ENCODE measurements at places on chromosomes 1 and 21. TPM values are rescaled to one million over a fixed set of nuclear protein-coding genes. Genes with fewer than 3 reads are reported as not detected.

Gene PAPPA2
- total RNA-seq: 4.1 TPM

DNA sequence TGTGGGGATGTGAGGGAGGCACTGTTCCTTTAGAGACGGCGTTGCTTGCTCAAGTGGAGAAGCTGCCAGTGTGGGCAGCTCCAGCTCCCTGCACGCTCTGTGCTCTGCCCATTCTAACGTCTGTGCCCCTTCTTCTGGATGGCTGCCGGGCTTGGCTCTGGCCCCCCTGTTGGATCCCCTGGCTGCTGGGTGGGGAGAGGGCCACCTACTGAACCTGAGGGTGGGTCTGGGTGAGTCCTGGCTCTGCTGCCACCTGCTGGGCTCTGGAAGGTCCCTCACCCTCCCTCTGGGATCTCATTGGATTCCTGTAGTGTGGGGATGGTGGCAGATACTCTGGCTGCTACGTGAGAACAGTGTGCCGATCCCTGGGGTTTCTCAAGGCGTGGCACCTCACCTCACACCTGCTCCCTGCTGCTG, 5.0 kb downstream of the PFKL start:
- H3K4me1 ChIP-seq: peaks cover 2% of the 10 kb centered on the region
- DNase-seq: peak; percentile 46
- peaks cover 2% of the 10 kb centered on the region for H3K36me3 ChIP-seq
- H3K27me3 ChIP-seq: no peaks in the 10 kb centered on the region

DNA sequence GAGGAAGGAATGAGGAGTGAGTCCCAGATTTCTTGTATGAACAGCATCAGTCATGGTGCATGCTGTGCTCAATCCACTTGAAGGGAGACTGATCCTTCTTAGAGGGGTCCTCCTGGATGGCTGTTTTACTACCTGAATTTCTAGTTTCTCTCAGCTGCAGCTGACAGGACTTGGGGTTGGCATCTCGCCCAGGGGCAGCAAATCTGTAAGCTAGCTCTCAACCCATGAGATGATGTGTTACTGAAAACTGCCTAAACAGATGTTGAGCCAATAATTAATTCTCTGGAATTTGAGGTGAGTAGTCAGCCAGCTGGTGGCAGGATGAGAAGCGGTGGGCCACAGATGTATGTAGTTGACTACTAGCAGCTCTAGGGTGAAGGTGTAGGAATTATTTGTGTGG, 19.6 kb downstream of the BACH1 start:
- H3K4me3 ChIP-seq: no peak overlapping the region
- peaks cover 5% of the 10 kb centered on the region for H3K36me3 ChIP-seq
- peaks cover 6% of the 10 kb centered on the region for H3K4me1 ChIP-seq
- H3K27me3 ChIP-seq: no peaks in the 10 kb centered on the region

GRCh38 chr1:19346026-19346425, 33.9 kb downstream of the SLC66A1 start:
- DNase-seq: no peak
- H3K4me1 ChIP-seq: peaks cover 10% of the 10 kb centered on the region
- peaks cover 34% of the 10 kb centered on the region for H3K36me3 ChIP-seq
- no peaks in the 10 kb centered on the region for H3K27me3 ChIP-seq
- no peak overlapping the region for H3K27ac ChIP-seq
- no peak overlapping the region for H3K4me3 ChIP-seq

GRCh38 chr1:166978821-166979220, 3.5 kb upstream of the ILDR2 start:
- no peak overlapping the region for H3K27ac ChIP-seq
- H3K27me3 ChIP-seq: peaks cover 9% of the 10 kb centered on the region
- DNase-seq: no peak
- no peaks in the 10 kb centered on the region for H3K4me1 ChIP-seq

DNA sequence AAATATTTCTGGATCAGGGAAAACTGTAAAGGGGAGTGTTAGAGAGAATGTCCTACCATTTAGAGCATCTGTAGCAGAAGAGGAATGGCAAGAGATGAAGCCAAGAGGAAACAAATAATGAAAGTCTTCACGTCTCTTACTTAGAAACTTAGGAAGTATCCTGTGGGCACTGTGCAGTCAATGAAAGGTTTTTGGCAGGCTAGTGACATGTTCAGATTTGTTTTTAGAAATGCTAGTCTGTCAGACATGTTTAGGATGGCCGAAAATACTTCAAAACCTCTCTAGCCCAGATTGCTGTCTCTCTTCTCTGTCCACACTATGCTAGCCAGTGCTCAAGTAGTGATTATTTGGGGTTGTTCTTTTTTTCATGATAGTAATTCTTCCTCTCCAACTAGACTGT, 48.6 kb upstream of the RGL1 start:
- DNase-seq: no peak
- H3K4me3 ChIP-seq: no peak overlapping the region
- no peak overlapping the region for H3K27ac ChIP-seq
- H3K27me3 ChIP-seq: no peaks in the 10 kb centered on the region
- H3K4me1 ChIP-seq: no peaks in the 10 kb centered on the region

Data from fibroblast of lung (primary cell).